ENCODE measurements at places on chromosomes 13 and 19. TPM values are rescaled to one million over a fixed set of nuclear protein-coding genes. Genes with fewer than 3 reads are reported as not detected.

GRCh38 chr19:16141043-16141442 is 2.4 kb upstream of the HSH2D start:
- no peak for DNase-seq

DNA sequence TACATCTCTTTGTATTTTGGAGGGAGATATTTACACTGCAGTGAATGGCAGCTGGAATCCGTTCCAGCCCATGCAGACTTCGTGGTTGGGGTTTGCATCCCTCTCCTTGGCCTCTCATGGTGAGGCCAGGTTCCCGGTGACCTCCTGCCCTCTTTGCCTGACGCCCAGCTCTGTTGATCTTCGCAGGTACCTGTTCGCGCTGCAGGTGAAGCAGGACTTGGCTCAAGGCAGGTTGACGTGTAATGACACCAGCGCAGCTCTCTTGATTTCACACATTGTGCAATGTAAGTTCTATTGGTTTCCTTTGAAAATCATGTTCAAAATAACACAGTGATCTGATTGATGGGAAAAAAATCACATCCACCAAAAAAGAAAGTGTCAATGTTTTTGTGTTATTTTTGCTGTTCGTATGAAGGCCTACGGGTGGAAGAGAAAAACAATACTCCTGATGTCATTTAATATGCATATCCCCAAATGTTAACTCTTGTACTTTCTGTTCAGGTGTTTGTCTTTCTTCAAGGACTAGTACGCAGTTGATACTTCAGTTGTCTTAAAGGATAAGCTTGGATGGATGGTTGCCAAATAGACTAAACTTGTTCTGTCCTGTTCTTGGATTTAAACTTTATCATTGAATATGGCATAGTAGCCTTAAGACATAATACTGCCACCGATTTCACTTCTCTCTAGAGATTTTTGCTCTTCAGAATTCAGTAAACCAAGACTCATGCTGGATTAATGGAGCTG is 199.1 kb downstream of the STK24 start:
- no peak for DNase-seq

DNA sequence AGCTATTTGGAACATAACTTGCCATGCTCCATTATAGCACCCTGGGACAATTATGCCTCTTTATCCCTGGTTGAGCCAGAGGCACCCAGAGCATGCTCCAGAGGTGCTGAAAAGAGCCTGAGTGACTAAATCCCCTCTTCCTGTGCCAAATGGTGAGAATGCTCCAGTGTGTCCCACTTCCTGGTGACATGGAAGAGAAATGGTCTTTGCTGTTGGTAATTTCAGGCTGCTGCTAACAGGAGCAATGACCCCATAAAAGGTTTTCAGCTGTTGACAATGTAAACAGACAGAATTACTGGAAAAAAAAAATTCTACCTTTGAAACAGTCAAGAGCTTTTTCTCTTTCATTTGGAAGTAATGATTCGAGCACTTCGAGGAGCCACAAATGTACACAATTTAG is 341.8 kb downstream of the FGF9 start:
- no peak for DNase-seq

Gene ZNF569
- total RNA-seq: 5.0 TPM

DNA sequence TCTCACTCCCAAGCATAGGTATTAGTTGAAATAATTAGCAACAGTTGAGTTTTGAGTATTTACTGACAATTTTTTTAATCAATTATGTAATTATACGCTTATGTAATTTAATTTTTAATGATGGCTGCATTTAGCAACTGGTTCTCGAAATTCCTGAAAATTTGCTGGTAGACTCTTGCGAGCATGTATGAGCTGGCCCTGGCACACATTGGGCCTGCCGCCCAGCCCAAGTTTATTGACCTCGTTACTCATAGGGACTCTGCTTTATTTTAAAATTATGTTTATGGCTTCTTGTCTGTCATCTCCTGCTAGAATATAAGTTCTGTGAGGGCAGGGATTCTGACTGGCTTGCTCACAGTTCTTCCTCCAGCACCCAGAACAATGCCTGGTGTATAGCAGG is 6.7 kb downstream of the KLK14 start:
- no peak for DNase-seq

DNA sequence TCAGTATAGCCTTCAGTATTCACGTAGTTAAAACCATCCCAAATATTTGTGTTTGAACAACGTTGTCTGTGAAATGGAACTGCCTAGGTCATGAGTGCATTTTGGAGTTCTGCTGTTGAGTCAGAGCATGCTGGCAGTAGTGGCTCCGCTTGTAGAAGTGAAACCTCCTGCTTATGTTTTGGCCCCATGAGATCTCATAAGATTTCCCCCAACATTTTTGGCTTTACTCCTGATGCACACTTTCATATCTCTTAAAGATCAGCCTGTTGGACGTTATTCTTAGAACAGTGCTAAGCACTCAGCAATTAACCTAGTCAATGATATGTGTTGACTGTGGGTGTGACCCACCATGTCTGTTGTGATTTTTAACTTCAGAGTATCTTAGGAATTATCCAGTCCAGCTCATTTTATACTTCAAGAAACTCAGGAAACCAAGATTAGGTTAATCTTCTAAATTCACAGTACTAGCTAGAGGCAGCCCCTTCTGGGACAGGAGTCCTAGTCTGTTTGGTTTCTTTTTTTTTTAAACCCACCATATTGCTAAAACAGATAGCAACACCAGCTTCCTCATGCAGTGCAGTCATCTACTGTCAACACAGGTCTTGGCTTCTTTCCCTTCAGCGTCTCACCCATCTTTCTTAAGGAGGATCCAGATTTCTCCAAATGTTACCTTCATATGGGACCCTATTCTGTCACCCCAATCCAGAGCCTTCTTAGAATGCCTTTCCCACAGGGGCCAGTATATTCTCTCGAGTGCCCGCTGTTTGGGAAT is 26.2 kb downstream of the RAP2A start:
- no peak for DNase-seq

Gene PIP5K1C
- 14.7 TPM for total RNA-seq

Gene PABPC3
- 0.66 TPM for total RNA-seq

DNA sequence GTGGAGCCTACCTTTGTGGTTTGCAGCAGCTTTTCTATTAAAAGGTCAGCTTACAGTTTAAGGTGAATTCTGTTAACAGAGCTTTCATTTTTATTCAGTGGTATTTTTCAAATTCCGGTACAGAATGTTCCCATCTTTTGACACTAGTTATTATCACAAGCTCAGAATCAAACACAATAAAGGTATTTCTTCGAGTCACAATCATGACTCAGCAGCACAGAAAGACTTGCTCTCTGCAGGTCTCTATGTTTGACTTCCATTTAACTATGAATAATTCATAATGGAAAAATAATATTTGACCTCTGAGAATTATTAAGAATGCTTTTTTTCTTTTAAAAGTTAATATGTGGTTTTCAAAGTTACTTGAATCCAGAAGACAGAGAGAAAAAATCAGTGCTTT is 28.2 kb downstream of the DACH1 start:
- no peak for DNase-seq

Gene MYH14
- not detected for total RNA-seq

Gene GRIN3B
- 0.17 TPM for total RNA-seq

DNA sequence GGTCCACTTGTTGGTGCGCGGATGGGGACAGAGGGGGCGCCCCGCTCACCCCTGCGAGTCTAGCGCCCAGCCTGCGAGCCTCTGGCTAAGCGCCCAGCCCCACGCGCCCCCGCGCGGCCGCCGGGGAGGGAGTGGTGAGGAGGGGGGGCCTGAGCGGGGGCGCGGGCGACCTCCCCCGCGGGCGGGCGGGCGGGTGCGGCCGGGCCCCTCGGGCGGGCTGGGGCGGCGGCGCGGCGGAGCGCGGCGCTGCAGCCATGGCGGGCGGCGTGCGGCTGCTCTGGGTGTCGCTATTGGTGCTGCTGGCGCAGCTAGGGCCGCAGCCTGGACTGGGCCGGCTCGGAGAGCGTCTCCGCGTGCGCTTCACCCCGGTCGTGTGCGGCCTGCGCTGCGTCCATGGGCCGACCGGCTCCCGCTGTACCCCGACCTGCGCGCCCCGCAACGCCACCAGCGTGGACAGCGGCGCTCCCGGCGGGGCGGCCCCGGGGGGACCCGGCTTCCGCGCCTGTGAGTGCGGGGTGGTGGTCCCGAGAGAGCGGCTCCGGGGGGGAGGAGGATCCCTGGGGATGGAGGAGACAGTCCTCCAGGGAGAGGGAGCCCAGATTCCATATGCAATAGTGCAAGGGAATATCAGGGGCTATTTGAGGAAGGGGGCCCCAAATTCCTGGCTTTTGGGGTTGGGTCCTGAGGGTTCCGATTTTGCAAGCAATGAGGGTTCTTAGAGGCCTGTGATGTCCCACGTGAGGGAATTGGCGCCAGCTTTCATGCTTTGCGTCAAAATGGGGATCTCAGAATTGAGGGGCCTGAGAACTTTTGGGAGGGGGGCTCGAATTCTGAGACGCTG is at the start of gene LTBP4:
LTBP4 (plus strand) TSS at position 236 of the 841 bp plus-strand sequence; CDS start at position 255, 19 bp downstream.
- DNase-seq: peak; percentile 35

Gene DNM2
- total RNA-seq: 286 TPM

DNA sequence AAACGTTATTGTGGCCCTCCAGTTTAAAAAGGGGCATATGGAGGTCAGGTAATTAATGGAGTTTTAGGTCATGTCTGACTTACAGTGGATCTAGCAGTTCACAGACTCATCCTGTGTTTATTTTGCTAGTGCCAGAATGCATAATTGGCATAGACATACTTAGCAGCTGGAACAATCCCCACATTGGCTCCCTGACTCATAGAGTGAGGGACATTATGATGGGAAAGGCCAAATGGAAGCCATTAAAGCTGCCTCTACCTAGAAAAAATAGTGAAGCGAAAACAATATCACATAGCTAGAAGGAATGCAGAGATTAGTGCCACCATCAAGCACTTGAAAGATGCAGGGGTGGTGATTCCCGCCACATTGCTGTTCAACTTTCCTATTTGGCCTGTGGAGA is 610.7 kb downstream of the SLITRK5 start:
- no peak for DNase-seq

- no peak for DNase-seq
These were observed 6.4 kb upstream of the DIRAS1 start for GRCh38 chr19:2727640-2727944.

DNA sequence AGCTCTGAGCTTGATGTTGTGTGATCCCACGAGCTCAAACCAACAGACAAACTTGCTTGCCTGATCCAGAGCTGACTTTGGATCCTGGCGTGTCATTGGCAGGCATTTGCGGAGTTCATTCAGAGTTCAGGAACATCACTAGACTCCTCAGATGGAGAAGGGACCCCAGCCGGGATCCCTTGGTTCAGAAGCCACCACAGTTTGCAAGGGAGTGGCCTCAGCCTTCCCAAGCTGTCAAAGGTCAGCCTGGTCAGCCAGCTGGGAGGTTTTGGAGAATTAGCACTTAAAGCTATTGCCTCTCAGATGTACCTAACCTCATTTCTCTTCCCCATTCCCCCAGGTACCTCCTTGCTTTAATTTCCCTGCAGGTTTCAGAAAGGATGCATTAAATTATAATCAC is 208.8 kb upstream of the SOX21 start:
- DNase-seq: no peak

DNA sequence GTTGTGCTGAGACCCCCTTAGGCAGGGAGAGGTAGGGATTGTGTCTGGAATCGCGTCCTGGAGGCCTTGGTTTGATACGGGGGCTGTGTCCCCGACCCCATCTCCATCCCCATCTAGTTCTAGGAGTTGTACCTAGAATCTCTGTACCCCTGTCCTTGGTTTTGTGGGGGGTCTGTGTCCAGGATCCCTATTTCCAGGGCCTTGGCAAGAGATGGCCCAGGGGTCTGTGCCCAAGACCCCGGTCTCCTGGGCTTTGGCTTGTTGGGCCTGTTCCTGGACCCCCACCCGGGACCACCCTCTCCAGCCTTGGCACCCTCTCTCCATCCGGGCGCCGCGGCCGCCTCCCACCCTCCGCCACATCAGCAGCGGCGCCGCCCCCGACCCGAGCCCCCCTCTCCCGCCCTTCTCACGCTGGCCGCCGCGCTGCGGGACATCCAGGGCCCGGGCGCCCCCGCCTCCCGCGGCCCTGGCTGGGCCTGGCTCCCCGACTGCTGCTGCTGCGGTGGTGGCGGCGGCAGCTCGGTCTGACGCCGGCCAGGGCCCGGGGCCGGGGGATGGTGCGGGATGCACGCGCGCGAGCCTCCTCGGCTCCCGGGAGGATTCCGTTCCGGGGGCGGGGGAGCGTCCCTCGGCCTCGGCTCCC is at the start of gene NUMBL:
NUMBL (minus strand) TSS at position 602 of the 643 bp plus-strand sequence; CDS start at position 434, 168 bp downstream.
- no peak for DNase-seq

- DNase-seq: no peak
These were observed 21.2 kb upstream of the VWA8 start for GRCh38 chr13:41981951-41982715.
